ENCODE measurements at places on chromosomes 1 and 21.
A peak's percentile ranks its signal among the peaks of the same experiment; 100 is the strongest.

- DNase-seq = no peak
Measured at GRCh38 chr1:33949570-33949969, 85.7 kb downstream of the HMGB4 start.

- DNase-seq = no peak
Measured at GRCh38 chr1:9020305-9020704, 5.9 kb downstream of the SLC2A7 start.

DNA sequence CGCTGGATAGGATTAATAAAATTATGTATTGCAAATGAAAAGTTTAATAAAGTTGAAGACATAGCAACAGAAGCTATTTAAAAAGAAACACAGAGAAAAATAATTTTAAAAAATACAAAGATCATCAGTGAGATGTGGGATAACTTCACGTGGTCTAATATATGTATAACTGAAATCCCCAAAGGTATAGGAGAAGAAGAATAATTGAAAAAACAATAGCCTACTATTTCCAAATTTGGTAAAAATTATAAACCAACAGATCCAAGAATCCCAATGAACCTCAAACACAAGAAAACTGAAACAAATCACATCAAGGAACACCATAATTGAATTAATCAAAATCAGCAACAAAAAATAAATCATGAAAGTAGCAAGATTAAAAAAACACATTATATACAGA is 44.9 kb downstream of the GREM2 start:
- no peak for DNase-seq

- no peak for DNase-seq
Measured at GRCh38 chr1:208010487-208011071, 99.7 kb upstream of the CD34 start.

GRCh38 chr1:31769720-31770390 is 5.7 kb upstream of the ADGRB2 start:
- no peak for DNase-seq

GRCh38 chr1:34406377-34406776 is 229.7 kb downstream of the C1orf94 start:
- DNase-seq = no peak

DNA sequence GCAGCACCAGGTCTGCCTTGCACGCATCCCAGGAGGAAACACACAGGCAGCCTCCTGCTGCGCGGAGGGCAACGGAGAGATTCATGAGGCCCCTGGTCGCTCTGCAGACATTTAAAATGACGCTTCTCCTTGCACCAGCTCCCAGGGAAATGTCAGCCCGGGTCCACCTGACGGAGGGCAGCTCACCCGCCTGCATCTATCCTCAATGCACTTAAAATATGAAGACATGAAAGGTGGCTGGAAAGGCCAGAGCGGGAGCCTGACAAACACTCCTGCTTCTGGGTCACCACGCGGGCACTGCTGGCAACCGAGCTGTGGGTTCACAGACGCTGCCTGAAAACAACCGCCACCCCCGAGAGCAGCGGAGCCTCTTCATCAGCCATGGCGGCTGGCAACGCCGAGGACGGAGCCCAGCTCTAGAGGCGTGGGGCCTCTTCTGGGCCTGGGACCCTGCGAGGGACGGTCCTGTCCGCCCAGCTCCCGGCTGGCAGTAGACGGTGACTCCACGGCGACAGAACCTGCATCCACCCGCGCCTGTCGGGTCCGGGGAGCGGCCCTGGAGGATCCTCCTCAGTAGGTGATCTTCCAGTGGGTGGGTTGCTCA is 22.7 kb downstream of the POFUT2 start:
- no peak for DNase-seq

DNA sequence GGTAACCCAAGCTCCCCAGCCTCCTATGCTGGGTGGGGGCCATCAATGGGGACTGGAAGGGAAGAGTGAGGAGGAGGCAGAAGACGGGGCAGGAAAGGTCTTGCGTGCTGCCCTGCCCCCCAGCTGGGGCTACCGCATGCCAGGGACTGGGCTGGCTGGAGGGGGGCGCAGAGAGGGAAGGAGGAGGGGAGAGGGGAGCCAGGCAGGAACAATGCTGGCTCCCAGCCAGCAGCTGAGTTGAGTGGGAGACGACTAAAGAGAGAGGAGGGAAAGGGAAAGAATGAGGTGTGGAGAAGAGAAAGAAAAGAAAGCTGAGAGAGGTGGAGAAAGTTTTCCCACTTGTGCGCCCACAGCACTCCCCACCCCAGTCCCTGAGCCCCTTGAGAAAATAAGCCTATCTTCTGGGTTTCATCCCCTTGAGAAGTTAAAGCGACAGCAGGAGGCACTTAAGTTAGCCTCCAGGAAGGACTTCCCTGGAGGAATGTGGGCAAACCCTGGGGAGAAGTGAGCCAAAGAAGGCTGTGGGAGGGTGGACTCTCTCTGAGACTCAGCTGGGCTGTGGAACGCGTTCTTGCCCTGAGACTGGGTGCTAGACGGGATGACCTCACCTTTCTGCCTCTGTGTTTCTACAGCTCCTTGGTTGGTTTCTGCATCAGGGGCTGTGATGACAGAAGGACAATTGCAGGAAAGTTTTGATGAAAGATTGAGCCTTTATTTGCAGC is 12.9 kb upstream of the NES start:
- DNase-seq = no peak

- DNase-seq = no peak
Measured at GRCh38 chr1:168609741-168610510, 33.5 kb downstream of the XCL1 start.

GRCh38 chr1:119489201-119489600 is 17.8 kb upstream of the HSD3B1 start:
- no peak for DNase-seq

GRCh38 chr1:209815931-209816341 is 10.0 kb upstream of the IRF6 start:
- DNase-seq = no peak

DNA sequence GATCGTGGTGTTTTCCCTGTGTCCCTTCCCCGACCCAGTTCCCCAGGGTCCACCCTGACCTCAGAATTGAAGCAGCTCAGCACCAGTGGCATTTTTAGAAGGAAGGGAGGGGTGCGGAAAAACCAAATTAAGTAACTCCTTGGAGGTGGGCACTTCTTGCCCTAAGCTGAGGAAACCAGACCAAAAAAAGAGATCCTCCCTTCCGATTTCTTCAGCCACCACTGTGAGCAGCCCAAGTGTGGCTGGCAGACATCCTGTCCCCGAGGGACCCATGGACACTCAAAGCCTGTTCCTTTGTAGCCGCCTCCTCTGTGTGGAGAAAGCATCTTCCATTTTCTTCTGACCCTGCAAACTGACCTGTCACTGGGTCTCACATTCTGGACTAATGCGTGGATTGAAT is 31.3 kb downstream of the KIRREL1 start:
- no peak for DNase-seq

DNA sequence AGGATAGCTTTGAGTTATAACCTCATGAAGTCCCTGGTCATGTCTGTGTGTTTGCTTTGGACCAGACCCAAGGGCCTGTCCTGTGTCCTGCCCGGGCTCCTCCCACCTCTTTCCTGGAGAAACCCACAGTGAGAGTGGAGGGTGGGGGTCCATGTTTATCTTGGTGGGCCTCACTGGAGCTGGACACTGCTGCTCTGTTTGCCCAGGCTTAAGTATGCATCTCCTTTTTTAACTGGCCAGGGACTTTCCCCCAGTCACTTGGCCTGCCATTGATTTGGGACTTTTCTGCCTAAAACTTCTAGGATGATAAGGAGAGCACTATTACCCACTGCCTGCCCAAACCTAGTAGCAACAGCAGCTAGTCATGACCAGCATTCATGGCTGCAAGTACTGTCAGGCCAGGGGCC is 49.8 kb downstream of the DDR2 start:
- no peak for DNase-seq

- no peak for DNase-seq
Measured at GRCh38 chr1:210369425-210369824, 40.7 kb downstream of the HHAT start.

DNA sequence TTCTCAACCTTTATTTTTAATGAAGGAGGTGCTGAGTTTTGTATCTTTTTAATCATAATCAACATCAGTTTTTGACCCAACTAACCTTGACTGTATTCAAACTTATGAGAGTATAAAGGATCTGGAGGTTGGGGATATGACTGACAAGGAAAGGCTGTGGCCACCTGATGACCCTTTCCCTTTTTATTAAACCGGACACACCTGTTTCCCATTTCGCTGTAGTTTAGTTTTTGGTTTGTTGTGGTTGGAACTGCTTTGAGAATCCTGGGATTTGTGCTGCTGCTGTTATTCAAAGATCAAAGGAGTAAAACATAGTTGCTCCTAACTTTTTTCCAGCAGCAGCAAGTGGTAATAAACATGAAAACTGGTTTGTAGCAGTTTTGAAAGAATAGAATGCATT is 12.4 kb downstream of the PRPF38A start:
- DNase-seq = no peak

GRCh38 chr1:24071941-24072340 is 40.0 kb downstream of the MYOM3 start:
- DNase-seq = no peak

DNA sequence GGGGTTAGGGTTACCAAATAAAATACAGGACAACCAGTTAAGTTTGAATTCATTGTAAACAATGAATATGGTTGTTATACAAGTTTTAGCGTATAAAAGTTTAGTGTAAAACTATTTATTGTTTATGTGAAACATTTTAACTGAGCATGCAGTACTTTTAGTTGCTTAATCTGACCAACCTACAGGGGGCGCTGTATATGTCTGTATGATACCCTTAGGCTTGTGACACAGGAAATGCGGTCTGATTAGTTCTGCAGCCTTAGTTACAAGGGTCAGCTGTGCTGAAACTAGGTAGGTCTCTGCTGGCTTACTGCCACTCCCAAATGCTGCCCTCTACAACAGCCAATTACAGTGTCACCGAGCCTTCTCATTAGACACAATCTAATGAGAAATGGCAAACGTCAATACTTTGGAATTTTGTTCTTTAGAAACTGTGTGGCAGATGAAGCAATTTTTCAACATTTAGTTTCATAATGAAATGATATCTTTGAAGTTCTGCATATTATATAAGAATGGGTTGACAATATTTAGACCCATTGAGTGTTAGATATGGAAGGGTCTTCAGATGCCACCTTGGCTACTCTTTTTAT is 56.2 kb downstream of the NTNG1 start:
- DNase-seq = peak; percentile 1

GRCh38 chr1:4422504-4423289 is 231.7 kb upstream of the AJAP1 start:
- DNase-seq = no peak

- no peak for DNase-seq
Measured at GRCh38 chr1:165697491-165697880, 876 bp downstream of the ALDH9A1 start.

GRCh38 chr1:22253012-22253790 is 110.3 kb upstream of the WNT4 start:
- no peak for DNase-seq

- no peak for DNase-seq
Measured at GRCh38 chr1:10539411-10540043, 64.8 kb downstream of the PEX14 start.

GRCh38 chr21:27060190-27060589 is 93.3 kb upstream of the ADAMTS5 start:
- DNase-seq = no peak

DNA sequence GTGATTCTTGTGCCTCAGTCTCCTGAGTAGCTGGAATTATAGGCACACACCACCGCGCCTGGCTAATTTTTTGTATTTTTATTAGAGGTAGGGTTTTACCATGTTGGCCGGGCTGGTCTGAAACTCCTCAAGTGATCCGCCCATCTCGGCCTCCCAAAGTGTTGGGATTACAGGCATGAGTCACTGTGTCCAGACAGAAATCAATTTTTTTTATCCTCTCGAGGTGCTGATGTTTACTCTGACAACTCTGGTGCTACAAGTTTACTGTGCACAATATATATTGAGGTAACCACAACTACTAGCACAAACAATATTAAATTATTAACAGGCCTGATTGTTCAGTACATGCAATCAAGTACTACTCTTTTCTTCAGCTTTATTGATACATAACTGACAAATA is 39.7 kb downstream of the F13B start:
- no peak for DNase-seq

Data from NCI-H526 treated with DMSO at 0.1 percent for 48 hours (cell line).